ENCODE measurements at places on chromosomes 5 and 9. TPM values are rescaled to one million over a fixed set of nuclear protein-coding genes. Genes with fewer than 3 reads are reported as not detected.
A peak's percentile ranks its signal among the peaks of the same experiment; 100 is the strongest.

GRCh38 chr9:115192280-115192679 lies 74.3 kb upstream of the TNC start:
- H3K27me3 ChIP-seq = no peaks in the 10 kb centered on the region
- no peaks in the 10 kb centered on the region for H3K36me3 ChIP-seq
- no peak overlapping the region for H3K27ac ChIP-seq
- DNase-seq = no peak
- no peak overlapping the region for H3K4me3 ChIP-seq
- H3K4me1 ChIP-seq = no peaks in the 10 kb centered on the region

DNA sequence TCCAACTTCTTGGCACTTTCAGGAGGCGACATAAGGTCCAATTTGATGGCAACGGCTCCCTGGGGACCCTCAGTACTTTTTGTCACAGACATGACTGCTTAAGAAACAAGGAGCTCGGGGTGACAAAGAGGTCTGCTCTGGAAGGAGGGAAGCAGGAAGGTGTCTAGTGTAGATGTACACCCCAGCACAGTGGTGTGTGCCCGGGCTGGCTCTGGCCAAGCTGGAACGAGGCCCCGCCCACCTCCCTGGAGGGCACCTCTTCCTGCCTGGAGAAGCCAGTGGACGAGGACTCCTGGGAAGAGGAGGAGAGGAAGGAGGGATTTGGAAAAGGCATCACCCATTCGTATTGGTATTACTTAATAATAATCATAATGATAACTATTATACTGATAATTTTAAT lies at the start of gene SLC36A2:
SLC36A2 (minus strand) TSS at position 191 of the 400 bp plus-strand sequence; CDS start at position 92, 99 bp downstream.
- H3K4me3 ChIP-seq = no peak within 1 kb of the TSS
- no peak for DNase-seq
- H3K4me1 ChIP-seq = no peaks in the 10 kb centered on the region
- no peak within 1 kb of the TSS for H3K27ac ChIP-seq
- no peaks in the 10 kb centered on the region for H3K36me3 ChIP-seq
- peaks cover 18% of the 10 kb centered on the region for H3K27me3 ChIP-seq

GRCh38 chr9:73073337-73074175 lies 78.1 kb upstream of the ANXA1 start:
- H3K27ac ChIP-seq = peak overlapping the region; percentile 94
- no peak overlapping the region for H3K4me3 ChIP-seq
- H3K27me3 ChIP-seq = no peaks in the 10 kb centered on the region
- DNase-seq = peak; percentile 44

DNA sequence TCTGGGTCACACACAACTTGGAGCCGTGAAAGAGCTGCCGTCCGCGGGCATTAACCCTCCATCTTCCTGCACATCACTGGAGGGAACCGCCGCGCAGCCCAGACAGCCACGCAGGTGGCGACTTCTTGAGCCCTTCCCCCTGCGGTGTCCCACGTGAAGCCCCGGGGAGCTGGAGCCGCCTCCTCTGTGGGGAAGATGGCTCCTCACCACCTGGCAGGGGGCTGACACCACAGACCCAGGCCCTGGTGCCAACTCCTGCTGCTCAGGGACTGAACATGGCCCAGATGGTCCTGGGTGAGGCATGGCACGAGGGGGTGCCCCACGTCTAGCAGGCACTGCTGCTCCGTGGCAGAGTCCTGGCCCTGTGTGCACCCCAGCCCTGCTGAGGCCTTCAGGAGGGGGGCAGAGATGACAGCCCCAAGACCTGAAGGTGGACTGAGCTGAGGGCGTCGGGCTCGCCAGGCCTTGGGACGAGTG lies 38.9 kb downstream of the NDUFS6 start:
- H3K4me3 ChIP-seq = no peak overlapping the region
- no peaks in the 10 kb centered on the region for H3K4me1 ChIP-seq
- H3K36me3 ChIP-seq = no peaks in the 10 kb centered on the region
- no peak overlapping the region for H3K27ac ChIP-seq
- peaks cover 53% of the 10 kb centered on the region for H3K27me3 ChIP-seq

GRCh38 chr5:175686396-175686795 lies 28.5 kb downstream of the HRH2 start:
- H3K27ac ChIP-seq = no peak overlapping the region
- no peaks in the 10 kb centered on the region for H3K4me1 ChIP-seq
- H3K36me3 ChIP-seq = no peaks in the 10 kb centered on the region
- peaks cover 21% of the 10 kb centered on the region for H3K27me3 ChIP-seq

TGFBI gene
- total RNA-seq = 172 TPM

DNA sequence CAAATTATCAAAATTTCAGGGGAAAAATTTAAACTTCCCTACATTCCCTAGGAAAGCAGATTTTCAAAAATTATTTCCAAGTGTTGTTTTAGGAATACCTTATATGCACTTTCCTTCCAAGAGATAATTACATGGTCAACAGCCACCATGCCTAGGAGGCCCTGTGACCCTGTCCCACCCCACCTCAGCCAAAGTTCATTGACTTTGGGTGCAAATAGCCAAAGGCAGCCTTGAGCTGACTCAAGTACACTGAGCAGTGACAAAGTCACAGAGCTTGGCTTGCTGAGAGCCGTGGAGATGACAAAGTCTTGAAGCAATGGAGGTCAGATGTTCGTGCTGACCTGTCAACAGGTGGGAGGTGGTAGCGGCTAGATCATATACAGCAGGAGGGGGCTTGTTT lies 24.3 kb upstream of the FBP1 start:
- no peaks in the 10 kb centered on the region for H3K36me3 ChIP-seq
- no peak overlapping the region for H3K27ac ChIP-seq
- no peak for DNase-seq
- H3K27me3 ChIP-seq = no peaks in the 10 kb centered on the region

DNA sequence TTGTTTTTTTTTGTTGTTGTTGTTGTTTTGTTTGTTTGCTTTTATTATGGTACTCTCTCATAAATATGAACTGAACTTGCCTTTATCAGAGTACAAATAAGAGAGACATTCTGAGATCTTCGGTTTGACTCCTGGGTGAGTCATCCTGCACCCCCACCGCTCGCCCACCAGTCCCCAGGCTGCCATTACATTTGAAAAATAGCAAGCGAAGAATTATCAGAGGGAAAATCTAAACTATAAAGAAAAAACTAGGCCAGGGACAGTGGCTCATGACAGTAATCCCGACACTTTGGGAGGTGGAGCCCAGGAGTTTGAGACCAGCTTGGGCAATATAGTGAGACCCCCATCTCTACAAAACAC lies 122.1 kb upstream of the MAP3K1 start:
- no peaks in the 10 kb centered on the region for H3K4me1 ChIP-seq
- no peaks in the 10 kb centered on the region for H3K27me3 ChIP-seq
- no peaks in the 10 kb centered on the region for H3K36me3 ChIP-seq
- DNase-seq = no peak
- no peak overlapping the region for H3K27ac ChIP-seq
- H3K4me3 ChIP-seq = no peak overlapping the region

DNA sequence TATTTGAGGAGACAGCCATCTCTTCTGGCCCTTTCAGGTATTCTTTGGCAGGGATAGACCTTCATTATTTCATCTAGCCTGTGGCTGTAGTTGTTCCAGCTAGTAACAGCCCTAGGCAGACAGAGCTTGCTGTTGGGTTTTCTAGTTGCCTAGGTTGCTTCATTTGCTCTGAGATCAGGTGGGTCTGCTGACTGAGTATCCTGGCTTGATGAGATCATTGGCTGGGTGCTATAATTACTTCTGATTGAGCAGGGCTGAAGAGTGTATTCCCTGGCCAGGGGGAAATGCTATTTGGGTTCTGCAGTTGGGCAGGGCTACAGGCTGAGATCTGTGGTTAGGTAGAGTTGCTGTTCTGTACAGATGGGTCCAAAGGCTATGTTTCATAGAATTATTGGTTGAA lies 456.1 kb downstream of the PSAT1 start:
- no peaks in the 10 kb centered on the region for H3K4me1 ChIP-seq
- no peak for DNase-seq
- H3K27ac ChIP-seq = no peak overlapping the region
- no peaks in the 10 kb centered on the region for H3K36me3 ChIP-seq
- H3K27me3 ChIP-seq = no peaks in the 10 kb centered on the region

TICAM2 gene
- 22.1 TPM for total RNA-seq

ZFAND5 gene
- total RNA-seq = 90.3 TPM

DNA sequence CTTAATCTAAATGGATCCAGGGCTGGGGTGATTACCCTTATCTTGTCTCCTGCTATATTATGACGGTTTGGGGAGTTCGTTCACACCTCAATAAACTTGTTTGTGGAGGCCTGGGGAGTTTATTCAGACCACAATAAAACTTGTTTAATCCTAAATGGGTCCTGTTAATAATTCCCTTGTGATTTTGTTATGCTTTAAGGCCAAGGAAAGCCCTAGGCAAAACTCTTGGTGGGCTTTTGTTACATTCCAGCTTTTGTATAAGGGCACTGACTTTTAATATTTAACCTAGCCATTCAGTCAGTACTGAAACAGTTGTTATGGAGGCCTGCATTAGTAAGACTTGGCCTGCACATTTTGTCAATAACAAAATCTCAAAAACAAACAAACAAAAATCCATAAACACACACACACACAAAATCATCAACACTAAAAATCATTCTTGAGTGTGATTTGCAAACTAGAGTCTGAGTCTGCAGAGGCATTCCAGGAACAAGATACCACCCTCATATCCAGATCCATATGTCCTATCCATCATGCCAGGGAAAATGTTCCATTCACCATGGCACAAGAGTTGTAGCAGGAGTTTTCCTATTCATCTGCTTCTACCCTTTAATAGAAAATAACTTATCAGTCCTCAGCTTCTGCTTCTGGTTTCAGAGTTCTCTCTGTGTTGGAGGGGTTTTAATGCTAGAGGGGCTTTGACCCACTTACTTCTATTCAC lies 421.7 kb downstream of the AGTPBP1 start:
- H3K4me1 ChIP-seq = no peaks in the 10 kb centered on the region
- H3K4me3 ChIP-seq = no peak overlapping the region
- H3K27ac ChIP-seq = no peak overlapping the region

TMEM245 gene
- total RNA-seq = 26.6 TPM

DNA sequence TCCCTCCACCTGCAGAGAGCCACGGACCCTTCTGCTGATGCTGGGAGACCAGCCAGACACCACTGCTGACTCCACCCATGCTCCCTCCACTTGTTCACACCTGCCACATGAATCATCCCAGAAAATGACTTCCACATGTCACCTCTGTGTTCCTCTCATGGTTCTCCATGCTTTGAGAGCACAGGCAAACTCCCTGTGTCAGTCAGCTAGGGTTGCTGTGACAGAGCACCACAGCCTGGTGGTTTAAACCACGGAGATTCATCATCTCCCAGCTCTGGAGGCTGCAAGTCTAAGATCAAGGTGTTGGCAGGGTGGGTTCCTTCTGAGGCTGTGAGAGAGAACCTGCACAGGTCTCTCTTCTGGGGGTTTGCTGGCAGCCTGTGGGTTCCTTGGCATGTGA lies 381.4 kb downstream of the GADD45G start:
- H3K4me3 ChIP-seq = no peak overlapping the region
- DNase-seq = no peak
- H3K36me3 ChIP-seq = no peaks in the 10 kb centered on the region

DNA sequence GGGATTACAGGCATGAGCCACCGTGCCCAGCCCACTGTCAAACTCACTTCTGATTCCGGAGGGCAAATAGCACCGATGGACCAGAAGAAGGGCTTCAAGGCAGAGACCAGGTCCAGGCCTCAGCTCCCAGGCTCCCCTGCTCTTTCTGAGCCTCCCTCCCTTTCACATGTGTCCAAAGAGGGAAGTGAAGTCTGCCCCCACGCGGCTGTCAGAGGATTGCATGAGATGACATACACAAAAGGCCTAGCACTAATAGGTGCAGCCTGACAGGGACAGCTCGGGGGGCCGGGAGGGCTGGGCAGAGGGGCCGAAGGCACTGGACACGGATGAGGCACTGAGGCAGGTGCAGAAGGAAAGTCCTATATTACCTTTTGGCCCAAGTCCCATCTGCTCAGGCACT lies 16.1 kb downstream of the FBP1 start:
- no peaks in the 10 kb centered on the region for H3K36me3 ChIP-seq
- H3K4me1 ChIP-seq = no peaks in the 10 kb centered on the region
- DNase-seq = peak; percentile 16
- no peak overlapping the region for H3K4me3 ChIP-seq
- H3K27ac ChIP-seq = no peak overlapping the region

CCNJL gene
- 12.9 TPM for total RNA-seq

DNA sequence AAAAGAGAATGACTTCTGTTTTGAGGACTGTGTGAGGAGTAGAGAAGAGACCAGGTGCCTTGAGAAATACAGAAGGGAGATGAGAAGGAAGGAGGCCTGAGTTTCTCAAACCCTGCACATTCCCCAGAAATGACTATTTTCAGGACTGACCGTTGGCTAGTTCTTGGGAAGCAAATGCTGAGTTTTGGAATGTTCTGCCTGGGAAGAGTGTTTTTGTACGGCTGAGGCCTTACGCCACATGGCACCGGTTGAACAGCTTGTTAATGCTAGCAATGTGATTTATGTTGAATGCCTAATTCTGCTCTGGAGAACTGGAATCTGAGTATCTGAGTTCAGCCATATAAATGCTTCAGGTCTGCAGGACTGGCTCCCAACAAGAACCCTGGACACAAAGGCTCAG lies 152.7 kb upstream of the ADAMTS16 start:
- H3K27ac ChIP-seq = no peak overlapping the region
- H3K27me3 ChIP-seq = no peaks in the 10 kb centered on the region
- no peaks in the 10 kb centered on the region for H3K36me3 ChIP-seq
- H3K4me1 ChIP-seq = no peaks in the 10 kb centered on the region
- no peak overlapping the region for H3K4me3 ChIP-seq
- no peak for DNase-seq

ANKH gene
- 13.8 TPM for total RNA-seq

DNA sequence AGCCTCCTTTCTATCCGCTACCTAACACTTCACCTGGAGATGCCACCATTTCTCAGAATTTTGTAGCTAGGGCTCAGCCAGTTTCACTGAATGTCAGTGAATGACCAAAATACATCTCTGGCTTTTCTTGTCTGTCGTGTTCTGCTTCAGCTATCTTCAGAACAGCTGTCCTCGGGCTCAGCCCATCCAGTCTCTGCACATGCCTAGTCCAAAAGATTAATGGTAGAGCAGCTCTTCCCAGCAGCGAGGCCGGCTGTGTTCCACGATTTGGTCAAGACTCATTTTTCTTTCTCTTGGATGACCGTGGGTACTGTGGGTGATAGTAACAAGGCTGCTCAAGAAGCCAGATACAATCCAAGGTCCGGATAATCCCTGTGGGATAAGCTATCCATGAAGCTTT lies 342.8 kb downstream of the GABRG2 start:
- no peak for DNase-seq
- H3K27ac ChIP-seq = no peak overlapping the region
- H3K4me3 ChIP-seq = no peak overlapping the region
- no peaks in the 10 kb centered on the region for H3K27me3 ChIP-seq
- H3K4me1 ChIP-seq = no peaks in the 10 kb centered on the region

- H3K4me1 ChIP-seq = peaks cover 16% of the 10 kb centered on the region
- no peak for DNase-seq
- H3K4me3 ChIP-seq = no peak overlapping the region
- no peaks in the 10 kb centered on the region for H3K27me3 ChIP-seq
- no peak overlapping the region for H3K27ac ChIP-seq
Observed at GRCh38 chr5:81016116-81016515, 56.0 kb downstream of the RASGRF2 start.

MYMK gene
- total RNA-seq = not detected

- no peaks in the 10 kb centered on the region for H3K4me1 ChIP-seq
- no peak for DNase-seq
- H3K4me3 ChIP-seq = no peak overlapping the region
- no peaks in the 10 kb centered on the region for H3K36me3 ChIP-seq
- no peak overlapping the region for H3K27ac ChIP-seq
Observed at GRCh38 chr9:8053501-8053900, 253.9 kb upstream of the DMAC1 start.

- DNase-seq = no peak
- H3K4me3 ChIP-seq = no peak overlapping the region
Observed at GRCh38 chr5:110965773-110966581, 105.5 kb upstream of the TSLP start.

GRCh38 chr9:108535526-108535925 lies 320.3 kb downstream of the ACTL7B start:
- no peaks in the 10 kb centered on the region for H3K27me3 ChIP-seq
- H3K27ac ChIP-seq = peak overlapping the region; percentile 57
- no peaks in the 10 kb centered on the region for H3K36me3 ChIP-seq
- H3K4me1 ChIP-seq = peaks cover 25% of the 10 kb centered on the region

Data from SJSA1 (cell line).